ENCODE measurements at places on chromosomes 13 and 19. TPM values are rescaled to one million over a fixed set of nuclear protein-coding genes. Genes with fewer than 3 reads are reported as not detected.

The CD70 gene
- not detected for total RNA-seq

The GJB2 gene
- total RNA-seq = 13.5 TPM

GRCh38 chr13:109790942-109791605 lies 4.7 kb upstream of the IRS2 start:
- no peak for DNase-seq

The C5AR1 gene
- total RNA-seq = 78.8 TPM

DNA sequence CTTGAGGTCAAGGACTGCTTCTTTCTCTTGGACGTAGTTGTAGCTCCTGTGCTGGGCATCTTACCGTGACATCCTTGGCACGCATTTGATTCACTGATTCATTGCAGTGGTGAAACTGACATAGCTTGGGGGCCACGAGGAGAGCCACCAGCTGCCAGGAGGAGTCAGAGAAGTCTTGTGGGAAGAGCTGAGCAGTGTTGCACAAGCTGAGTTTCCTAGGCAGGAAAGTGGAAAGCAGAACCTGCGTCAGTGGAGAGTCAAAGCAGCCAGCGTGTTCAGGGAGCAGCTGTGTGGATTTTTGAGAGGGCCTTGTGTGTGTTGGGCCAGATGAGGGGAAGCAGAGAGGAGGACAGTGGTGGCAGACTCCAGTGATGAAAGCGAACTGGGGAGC lies 5.3 kb upstream of the GPR183 start:
- DNase-seq = no peak

- DNase-seq = no peak
Observed at GRCh38 chr19:11159598-11160439, 4.2 kb upstream of the SPC24 start.

- no peak for DNase-seq
Observed at GRCh38 chr13:44298314-44298713, 75.3 kb upstream of the SERP2 start.

DNA sequence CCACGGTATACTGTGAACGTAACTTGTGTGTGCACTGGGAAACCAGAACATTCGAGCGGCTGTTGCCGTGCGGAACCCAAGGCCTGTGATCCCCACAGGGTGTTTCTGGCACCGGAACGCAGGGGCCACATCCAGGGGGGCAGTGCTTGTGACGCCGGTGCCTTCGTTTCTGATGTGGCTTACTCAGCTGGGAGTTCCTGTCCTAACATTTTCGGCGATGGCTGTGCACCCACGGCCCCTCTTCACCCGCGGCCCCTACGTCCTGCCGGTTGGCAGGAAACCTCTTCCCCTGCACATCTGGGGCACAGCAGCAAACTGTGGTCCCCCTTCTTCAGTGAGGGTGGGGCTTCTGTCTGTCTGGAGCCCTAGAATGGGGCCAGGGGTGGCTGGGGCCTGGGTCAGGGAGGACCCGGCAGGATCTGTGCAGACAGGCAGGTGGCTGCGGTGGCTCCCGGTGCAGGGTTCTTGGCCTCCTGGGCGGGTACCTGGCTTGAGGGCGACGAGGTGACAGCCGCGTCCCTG lies 26.2 kb downstream of the CSNK1G2 start:
- DNase-seq = no peak

DNA sequence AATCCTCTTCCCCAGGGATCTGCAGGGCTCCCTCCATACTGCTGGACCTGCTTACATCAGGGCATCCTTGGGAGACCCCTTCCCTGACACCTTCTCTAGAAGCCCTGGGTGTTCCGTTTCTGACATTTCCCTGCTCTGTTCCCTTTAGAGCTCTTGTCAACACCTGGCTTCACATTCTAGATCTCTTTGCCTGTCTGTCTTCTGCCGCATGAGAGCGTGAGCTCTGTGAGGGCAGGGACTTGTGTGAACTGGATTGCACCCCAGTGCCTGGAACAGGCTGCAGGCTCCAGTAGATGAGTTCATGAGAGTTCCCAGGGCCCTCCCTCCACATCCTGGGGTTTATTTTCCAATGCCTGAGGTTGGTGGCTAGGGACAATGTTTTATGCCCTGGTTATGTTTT lies 651 bp downstream of the CEACAM7 start:
- no peak for DNase-seq

GRCh38 chr19:51507192-51507591 lies 5.6 kb upstream of the SIGLEC12 start:
- DNase-seq = no peak

GRCh38 chr13:25110956-25111584 lies 15.1 kb downstream of the PABPC3 start:
- DNase-seq = no peak

The ZNF888 gene
- 3.1 TPM for total RNA-seq

- no peak for DNase-seq
Observed at GRCh38 chr13:23203516-23203915, 22.7 kb downstream of the SGCG start.

DNA sequence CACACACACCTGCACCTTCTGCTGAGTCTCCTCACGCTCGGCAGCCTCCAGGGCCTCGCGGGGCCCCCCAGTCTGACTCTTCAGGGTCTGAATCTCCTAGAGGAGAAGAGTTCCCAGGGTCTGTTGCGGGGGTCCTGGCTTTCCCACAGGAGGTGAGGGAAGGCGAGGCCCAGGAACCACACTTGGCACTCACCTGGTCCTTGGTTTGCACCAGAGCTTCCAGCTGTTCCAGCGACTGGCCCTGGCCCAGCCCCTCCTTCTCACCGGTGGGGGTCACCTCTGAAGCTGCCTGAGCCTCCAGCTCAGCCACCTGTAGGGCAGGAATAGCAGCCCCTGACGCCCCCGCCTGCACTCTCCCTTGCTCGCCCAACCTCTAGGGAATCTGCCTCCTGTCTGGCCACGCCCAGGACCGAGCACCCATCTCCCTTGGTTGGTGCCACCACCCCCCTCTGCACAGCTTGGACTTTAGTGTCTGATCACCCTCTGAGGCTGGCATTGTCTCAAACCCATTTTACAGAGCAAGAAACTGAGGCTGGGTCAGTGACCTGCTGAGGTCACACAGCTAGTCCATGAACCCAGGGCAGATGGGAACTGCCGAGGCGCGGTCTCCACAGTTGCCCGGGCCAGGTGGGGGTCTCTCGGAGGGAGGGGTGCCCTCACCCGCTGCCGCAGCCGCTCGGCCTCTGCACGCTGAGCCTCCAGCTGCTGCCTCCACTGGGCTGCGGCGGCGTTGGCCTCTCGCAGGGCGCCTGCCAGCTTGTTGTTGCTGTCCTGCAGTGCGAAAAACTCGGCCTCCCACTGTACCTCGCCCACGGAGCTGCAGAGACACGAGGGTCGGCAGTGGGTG lies 9.5 kb downstream of the HOMER3 start:
- DNase-seq = no peak

The THSD8 gene
- not detected for total RNA-seq

GRCh38 chr19:43461303-43461702 lies 4.1 kb downstream of the LYPD3 start:
- DNase-seq = no peak

The SHANK1 gene
- total RNA-seq = 0.37 TPM

The COL5A3 gene
- total RNA-seq = 31.9 TPM

The KLK4 gene
- total RNA-seq = not detected

The VAV1 gene
- total RNA-seq = 18.9 TPM

The IL12RB1 gene
- total RNA-seq = 4.4 TPM

The CDKN2D gene
- 2.9 TPM for total RNA-seq

DNA sequence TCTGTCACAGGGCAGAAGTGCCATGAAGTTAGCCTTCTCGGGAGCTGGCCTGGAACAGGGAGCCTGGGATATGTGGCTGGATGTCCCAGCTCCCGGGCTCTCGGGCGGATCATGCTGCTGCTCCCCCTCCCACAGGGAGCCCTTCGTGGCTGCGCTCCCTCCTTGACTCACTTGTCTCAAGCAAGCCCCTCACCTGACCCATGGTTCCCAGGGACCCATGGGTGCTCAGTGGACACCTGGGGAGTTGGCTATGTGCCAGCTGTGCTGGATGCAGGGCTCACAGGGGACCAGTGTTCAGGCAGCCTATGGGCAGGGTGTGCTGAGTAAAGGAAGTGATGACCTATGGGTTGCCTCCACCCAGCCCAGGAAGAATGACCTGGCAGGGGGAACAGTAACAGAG lies 213.1 kb upstream of the SGCG start:
- DNase-seq = no peak

- no peak for DNase-seq
Observed at GRCh38 chr13:112457081-112457480, 80.9 kb downstream of the SPACA7 start.

The ANKLE1 gene
- 0.82 TPM for total RNA-seq

The ZNF792 gene
- total RNA-seq = 3.7 TPM

- DNase-seq = peak; percentile 23
Observed at GRCh38 chr19:9406798-9407352, 28.5 kb downstream of the ZNF266 start.

DNA sequence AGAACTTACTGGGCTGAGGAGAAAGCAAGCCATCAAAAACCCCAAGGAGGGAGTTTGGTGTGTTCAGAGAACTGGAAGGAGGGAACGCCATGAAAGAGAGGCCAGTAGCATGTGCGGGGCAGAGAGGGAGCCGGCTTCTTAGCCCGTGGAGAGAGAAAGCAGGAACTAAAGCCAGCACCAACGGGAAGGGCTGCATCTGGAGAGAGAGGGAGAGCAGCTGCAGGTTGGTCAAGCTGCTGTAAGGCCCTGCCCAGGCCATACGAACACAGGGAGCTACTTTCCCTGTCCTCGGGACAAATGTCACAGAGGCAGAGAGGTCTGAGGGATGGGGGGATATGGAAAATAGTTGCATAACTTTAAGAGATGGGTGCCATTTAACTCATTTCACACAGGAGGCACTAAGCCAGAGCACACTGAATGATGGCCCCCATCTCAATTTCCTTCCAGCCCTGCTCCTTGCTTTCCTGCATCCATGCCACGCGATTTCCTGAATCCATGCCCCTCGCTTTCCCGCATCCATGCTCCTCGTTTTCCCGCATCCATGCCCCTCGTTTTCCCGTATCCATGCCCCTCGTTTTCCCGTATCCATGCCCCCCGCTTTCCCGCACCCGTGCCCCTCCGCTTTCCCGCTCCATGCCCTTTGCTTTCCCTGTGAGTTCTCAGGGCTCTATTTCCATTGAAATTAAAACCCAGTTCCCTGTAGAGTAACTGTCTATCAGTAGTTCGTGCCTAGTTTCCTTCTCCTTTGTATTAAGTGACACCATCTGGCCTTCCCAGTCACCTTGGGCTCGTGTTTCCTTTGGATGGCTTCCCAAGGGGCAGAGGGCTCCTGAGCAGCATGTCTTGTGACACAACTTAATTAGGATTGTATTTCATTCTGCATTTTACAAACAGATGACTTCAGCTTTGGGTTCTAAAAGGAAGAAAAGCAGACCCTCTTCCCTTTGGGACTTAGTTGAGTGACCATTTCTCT lies 31.5 kb upstream of the TPT1 start:
- DNase-seq = no peak
